Ovary (tissue), 10 donors: ENCODE measurements at places on chromosomes 2 and 18.
A peak's percentile ranks its signal among the peaks of the same experiment; 100 is the strongest.

DNA sequence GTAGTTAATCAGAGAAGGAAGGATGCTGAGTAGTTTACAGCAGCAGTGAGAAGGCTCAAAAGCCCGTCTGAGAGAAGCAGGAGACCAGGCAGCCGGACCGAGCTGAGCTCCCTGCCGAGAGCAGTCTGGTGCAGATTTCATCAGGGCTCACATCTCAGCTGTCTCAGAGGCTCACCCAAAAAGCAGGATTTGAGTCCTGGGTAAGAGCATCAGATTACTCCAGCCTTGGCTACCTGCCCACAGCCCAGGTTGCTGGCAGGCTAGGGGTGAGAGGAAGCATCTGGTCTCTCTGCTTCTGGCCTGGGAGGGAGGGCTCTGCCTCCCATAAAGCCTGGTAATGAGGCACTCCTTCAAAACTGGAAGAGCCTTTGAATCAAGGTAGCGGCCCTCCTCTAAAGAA is 140.5 kb downstream of the ST6GAL2 start:
- no peak for DNase-seq

DNA sequence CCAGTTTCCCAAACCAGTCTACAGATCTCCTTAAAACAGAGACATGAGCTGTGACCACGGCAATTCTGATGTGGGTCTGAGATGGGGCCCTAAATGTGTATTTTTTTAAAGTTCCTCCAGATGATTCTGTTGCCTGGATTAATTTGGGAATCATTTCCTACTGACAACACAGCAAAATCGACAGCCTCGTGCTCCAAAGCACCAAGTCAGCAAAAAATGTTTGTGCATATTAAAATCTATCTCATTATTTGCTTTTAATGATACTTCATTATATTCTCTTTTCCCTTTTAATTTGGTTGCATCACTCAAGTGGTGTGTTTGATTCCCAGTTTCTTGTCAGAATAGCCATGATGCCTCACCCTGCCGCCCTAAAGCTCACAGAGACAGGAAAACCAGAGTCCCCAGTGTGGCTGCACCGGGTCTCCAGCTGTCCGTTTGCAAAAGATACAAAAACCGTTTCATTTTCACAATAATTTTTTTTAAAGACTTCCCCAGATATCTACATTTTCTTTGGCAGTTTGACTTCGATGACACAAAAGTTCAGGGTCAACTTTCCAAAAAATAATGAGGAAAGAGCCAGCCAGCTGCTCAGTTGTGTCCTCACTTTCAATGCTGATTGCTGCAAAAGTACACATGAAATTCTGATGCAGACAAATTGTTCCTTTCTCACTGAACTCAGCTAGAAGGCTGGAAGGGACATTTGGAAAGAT is 443.2 kb upstream of the ID2 start:
- no peak for DNase-seq

- DNase-seq, result peak; percentile 58
Measured at GRCh38 chr2:12718015-12718671, 1.4 kb downstream of the TRIB2 start.

DNA sequence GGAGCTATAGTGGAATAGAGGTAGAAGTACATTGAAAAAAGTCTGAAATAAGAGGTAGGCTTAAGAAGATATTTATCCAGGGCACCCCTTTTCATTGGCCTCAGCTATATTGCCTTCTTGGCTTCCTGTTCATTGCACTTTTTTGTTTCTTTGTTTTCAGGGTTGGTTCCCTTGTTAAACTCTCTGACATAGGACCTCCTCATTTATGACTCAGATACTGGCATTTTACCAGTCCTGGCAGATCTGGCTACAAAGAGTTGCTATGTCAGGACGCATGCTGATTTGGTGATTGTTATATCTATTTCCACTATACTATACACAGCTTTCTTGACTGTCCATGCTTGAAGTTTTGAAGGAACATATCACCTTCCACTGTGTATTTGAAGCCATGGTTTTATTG is 60.0 kb downstream of the GCA start:
- DNase-seq, result no peak
